ENCODE measurements at places on chromosomes 7 and 10.

GRCh38 chr7:45420843-45421495 lies 153.2 kb upstream of the ADCY1 start:
- no peak for DNase-seq

- no peak for DNase-seq
These were observed 132.9 kb downstream of the ANLN start for GRCh38 chr7:36522453-36523007.

DNA sequence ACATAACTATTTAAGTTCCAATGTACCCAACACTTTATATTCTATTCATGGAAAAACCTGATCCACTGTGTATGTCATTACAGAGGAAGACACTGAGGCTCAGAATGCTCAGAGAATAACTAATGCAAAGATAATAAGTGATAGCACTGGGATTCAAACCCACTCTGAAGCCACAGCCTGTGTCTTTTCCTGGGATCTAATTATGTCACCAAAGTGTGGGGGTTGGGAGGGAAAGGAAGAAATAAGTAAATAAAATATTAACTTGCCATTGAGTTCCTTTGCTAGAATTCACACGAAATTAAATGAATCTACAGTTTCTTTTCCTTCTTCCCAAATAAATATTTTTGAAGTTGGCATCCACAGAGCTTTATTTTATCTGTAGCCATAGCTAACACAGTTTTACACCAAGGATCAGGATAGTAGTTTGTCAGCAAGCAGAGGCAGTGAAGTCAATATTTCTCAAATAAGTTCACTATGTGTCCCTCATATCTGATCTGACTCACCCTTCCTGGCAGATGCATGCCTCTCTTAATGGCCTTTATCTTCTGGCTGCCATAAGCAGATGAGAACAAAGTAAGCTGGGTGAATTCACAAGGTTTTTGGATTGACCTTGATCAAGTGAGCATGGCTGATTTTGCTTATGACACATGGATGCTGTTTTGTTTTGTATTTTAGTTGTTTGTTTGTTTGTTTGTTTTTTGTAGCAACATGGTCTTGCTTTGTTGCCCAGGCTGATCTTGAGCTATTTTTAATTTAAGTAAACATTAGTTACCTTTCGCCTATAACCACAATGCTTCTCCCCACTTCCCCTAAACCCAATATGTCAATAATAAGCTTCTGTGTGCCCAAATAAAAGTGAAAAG lies 6.3 kb downstream of the RAPGEF5 start:
- no peak for DNase-seq

- DNase-seq = no peak
These were observed 8.1 kb downstream of the TTYH3 start for GRCh38 chr7:2639695-2640481.

GRCh38 chr7:3463696-3464095 lies 162.6 kb downstream of the SDK1 start:
- no peak for DNase-seq

DNA sequence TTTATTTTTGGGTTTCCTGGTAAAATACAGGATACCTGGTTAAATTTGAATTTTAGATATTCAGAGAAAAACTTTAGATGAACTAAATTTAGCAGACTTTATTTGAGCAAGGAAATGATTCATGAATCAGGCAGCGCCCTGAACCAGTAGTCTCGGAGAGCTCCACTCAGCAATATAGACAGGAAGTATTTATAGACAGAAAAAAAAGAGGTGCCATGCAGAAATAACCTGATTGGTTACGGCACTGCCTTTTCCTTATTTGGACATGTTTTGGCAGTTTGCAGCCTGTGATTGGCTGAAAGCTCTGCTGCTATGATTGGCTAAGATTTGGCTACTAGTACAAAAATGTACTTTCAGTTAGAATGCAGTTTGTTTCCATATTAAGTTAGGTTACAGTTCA lies 198.3 kb upstream of the DKK1 start:
- DNase-seq = no peak

GRCh38 chr10:11170993-11171851 lies 153.6 kb downstream of the CELF2 start:
- DNase-seq = no peak

DNA sequence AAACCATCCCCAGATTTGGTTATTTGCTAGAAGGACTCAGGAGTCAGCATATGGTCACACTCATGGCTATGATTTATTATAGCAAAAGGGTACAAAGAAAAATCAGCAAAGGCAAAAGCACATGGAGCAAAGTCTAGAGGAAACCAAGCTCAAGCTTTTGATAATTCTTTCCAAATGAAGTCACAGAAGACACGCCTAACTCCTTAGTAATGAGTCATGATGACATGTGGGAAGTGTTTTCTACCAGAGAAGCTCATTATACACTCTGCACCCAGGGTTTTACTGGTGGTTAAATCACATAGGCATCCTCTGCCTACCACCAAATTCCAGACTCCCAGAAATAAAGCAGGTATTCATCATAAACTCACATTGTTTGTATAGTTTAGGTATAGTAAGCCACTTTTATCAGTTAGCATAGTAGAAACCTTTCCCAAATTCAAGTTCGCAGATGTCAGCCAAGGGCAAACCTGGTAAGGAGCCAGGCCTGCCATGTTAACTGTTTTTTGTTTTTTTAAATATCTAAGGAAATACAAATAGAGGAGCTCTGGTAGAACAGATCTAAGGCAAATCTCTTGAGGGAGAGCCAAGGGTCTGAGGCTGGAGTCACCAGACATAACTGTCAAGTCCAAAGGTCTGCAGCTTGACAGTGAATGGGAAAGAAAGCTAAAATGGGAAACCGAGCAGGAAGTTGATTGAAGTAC lies 15.4 kb upstream of the HIBADH start:
- no peak for DNase-seq
